ENCODE measurements at places on chromosomes 12 and 14. TPM values are rescaled to one million over a fixed set of nuclear protein-coding genes. Genes with fewer than 3 reads are reported as not detected.

The PRR4 gene
- total RNA-seq = 18.0 TPM

The NTF3 gene
- total RNA-seq = 0.88 TPM

The OR6C65 gene
- not detected for total RNA-seq

DNA sequence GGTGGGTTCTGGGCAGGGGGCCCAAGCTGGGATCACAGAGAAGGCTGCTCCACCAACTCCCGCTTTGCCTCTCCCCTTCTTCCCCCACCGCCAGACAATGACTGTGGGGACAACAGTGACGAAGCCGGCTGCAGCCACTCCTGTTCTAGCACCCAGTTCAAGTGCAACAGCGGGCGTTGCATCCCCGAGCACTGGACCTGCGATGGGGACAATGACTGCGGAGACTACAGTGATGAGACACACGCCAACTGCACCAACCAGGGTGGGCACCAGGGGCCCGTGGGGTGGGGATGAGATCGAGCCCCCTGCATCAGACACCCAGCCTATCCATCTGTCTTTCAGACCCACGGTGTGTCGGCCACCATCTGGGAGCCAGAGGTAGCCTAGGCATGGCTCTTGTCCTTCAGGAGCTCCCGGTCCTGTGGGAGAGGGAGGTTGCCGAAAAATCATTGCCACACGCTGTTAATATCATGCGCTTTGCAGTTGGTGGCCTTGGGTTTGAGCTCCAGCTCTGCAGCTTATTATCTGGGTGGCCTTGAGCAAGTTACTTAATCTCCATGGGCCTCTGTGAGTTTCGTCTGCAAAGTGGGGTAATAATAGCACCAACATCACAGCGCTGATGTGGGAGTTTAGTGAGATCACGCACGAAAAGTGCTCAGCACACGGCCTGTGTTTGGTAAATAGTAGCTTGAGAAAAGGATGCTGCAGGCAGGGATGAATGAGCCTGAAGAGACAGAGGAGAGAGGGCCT lies 21.8 kb upstream of the LRP1-AS start:
- no peak for DNase-seq

GRCh38 chr12:58966939-58967338 lies 46.6 kb upstream of the LRIG3 start:
- no peak for DNase-seq

The KRT80 gene
- 2.9 TPM for total RNA-seq

DNA sequence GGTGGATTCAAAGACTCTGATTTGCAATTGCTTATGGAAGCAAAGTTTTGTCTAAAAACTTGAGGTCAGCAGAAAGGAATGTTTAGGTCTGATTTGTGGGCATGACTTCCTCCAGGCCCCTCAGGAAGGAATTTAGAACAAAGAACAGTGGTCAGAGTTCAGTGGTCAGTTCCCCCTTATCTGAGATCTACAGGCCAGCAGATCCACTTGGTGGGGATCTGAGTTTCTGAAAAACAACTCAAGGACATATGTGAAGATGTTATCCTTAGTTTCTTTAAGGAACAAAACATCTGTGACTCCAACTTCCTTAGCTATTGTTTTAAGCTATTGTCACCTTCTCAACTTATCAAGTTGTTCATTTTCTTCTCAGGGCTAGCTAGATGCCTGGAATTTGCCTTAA lies 28.0 kb upstream of the NAA30 start:
- no peak for DNase-seq

Data from breast epithelium (tissue), 4 donors.